ENCODE measurements at places on chromosomes 12 and 14. TPM values are rescaled to one million over a fixed set of nuclear protein-coding genes. Genes with fewer than 3 reads are reported as not detected.

Gene TMEM179
- total RNA-seq = not detected

Gene PLA2G1B
- total RNA-seq = not detected

Gene CGRRF1
- total RNA-seq = 11.9 TPM

Gene AICDA
- total RNA-seq = not detected

Gene PPFIA2
- total RNA-seq = 0.20 TPM

Gene CLEC1B
- not detected for total RNA-seq

Gene NEDD8
- total RNA-seq = 349 TPM

Gene RABGGTA
- total RNA-seq = 20.2 TPM

Gene ZC2HC1C
- 1.8 TPM for total RNA-seq

Gene NFE2
- total RNA-seq = 0.39 TPM

Gene MDM2
- 24.2 TPM for total RNA-seq

Measured in RPMI7951 (cell line).